ENCODE measurements at places on chromosomes 1 and 21.
A peak's percentile ranks its signal among the peaks of the same experiment; 100 is the strongest.

DNA sequence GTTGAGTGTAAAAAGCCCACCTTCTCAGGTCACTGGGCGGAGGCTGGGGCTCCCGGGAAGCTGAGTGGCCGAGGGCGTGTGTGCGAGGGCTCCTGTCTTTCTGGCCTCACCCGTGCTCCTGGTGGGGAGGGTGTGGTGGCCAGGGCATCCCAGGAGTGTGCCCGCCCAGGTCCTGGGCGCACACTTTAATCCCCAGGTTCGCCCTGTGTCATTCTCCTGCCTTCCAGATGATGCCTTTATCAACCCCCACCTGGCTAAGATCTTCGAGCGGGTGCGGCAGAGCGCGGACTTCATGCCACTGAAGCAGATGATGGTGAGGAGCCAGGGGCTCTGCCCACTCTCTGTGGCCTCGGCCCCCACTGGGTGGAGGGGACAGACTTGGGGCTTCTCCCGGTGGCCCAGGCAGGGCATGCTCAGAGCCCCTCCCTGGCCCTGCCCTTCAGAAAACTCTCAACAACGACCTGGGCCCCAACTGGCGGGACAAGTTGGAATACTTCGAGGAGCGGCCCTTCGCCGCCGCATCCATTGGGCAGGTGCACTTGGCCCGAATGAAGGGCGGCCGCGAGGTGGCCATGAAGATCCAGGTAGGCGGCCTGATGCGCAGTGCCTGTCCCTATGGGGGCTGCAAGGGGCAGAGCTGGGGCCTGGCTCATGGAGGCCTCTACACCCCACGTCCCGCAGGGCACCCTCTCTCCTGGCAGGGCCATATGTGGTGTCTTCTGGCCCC, 42.5 kb downstream of the COQ8A start:
- DNase-seq: no peak

DNA sequence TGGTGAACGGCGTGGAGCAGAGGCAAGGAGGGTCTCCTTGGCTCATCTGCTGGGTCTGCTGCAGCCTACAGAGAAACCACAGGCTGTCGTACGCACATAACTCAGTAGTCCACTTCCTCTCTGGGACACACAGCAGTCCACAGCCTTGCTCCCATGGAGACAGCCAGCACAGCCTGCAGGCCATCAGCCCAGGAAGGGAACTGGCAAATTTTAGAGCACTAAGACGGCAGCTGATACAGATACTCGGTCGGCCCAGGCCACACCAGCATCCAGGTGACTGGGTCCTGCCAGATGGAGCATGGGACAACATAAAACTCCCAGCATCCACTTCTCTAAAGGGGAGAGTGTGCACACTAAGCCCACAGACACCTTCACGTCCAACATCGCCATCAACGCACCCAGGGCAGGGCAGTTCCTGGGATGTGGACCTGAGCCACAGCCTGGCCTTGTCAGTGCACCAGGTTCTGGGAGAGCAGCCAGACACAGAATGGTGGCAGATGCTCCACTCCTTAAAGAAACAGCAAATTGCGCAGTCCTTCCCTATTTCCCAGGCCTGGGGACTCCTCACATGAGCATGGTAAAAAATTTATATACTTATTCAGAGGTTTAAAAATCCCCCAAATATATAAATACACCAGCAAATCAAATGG, 247.1 kb upstream of the RAB4A start:
- DNase-seq: no peak

GRCh38 chr1:6988796-6989195, 203.5 kb downstream of the CAMTA1 start:
- DNase-seq: no peak

DNA sequence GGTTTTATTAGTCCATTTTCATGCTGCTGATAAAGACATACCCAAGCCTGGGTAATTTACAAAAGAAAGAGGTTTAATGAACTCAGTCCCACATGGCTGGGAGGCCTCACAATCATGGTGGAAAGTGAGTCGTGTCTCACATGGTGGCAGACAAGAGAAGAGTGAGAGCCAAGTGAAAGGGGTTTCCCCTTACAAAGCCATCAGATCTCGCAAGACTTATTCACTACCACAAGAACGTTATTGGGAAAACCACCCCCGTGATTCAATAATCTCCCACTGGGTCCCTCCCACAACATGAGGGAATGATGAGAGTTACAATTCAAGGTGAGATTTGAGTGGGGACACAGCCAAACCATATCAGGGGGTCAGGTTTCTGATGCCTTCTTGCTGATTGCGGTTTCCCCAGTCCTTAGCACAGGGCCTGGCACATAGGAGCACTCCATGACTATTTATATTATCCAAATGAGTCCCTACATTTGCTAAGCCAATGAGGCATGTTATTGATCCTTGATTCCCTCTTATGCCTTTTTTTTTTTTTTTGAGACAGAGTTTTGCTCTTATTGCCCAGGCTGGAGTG, 35.3 kb upstream of the PAXBP1 start:
- DNase-seq: no peak

GRCh38 chr1:216521477-216521876, 98.2 kb upstream of the USH2A start:
- no peak for DNase-seq

- DNase-seq: no peak
Measured at GRCh38 chr1:74775735-74776134, 42.8 kb downstream of the TYW3 start.

GRCh38 chr1:6970221-6970620, 185.0 kb downstream of the CAMTA1 start:
- no peak for DNase-seq

DNA sequence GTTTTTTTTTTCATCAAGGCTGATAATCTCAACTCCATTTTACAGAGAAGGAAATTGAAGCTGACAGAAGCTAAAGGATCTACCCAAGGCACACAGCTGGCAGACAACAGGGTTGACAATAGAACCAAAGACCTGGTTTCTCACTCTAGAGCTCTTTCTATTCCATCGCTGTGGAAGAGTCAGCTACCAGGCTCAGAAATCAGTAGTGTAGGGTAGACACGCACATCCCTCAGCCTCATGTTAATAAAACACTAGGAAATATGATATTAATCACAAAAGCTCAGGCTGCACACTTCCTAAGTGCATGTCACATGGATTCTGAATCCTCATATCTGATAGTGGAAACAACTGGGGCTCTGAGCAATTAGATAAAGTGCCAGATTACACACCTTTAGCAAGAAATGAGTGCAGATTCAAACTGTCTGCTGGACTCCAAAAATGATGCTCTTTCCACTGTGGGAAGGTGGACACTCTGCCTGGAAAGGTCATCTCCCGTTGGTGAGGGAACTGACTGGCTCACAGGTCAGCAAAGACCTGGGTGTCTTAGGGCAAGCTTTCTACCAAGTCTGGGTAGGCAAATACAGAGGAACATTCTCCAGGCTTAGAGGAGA, 139.1 kb downstream of the TGFBR3 start:
- DNase-seq: no peak

GRCh38 chr1:244386595-244386994, 65.1 kb downstream of the ADSS2 start:
- no peak for DNase-seq

GRCh38 chr1:21325231-21325718, 35.0 kb upstream of the ECE1 start:
- no peak for DNase-seq

- no peak for DNase-seq
Measured at GRCh38 chr1:149917571-149918144, at the start of gene SV2A. Gene SV2A, minus strand, starts transcription at chr1:149917844. Its CDS starts 4,004 bp downstream, at chr1:149913840.

DNA sequence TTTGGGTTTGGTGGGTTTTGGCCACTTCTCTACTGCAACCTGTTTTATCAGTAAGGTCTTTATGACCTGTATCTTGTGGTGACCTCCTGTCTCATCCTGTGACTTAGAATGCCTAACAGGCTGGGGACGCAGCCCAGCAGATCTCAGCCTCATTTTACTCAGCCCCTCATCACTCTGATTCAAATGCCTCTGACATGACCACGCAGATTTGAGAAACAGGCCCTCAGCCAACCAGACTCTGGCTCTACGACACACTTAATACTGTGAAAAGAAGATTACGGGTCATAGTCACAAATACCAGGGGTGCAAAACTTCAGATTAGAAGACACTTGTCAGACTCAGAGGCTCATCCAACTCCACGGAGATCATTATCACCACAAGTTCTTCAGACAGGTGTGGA, 28.3 kb upstream of the KIF26B start:
- DNase-seq: no peak

- DNase-seq: no peak
Measured at GRCh38 chr1:61482170-61482734, 242.7 kb downstream of the TM2D1 start.

GRCh38 chr21:32101277-32101676, 177.6 kb downstream of the MIS18A start:
- DNase-seq: no peak

GRCh38 chr1:211589782-211590721, 11.1 kb upstream of the SLC30A1 start:
- DNase-seq: no peak

DNA sequence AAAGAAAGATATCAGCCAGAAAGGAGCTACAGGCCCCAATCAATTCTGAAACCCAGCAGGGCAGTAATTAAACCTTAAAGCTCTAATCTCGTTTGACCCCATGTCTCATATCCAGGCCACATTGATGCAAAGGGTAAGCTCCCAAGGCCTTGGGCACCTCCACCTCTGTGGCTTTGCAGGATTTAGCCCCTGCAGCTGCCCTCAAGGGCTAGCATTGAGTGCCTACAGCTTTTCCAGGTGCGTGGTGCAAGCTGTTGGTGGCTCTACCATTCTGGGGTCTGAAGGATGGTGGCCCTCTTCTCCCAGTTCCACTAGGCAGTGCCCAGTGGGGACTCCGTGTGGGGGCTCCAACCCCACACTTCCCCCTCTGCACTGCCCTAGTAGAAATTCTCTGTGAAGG, 429.9 kb downstream of the NPHP4 start:
- no peak for DNase-seq

DNA sequence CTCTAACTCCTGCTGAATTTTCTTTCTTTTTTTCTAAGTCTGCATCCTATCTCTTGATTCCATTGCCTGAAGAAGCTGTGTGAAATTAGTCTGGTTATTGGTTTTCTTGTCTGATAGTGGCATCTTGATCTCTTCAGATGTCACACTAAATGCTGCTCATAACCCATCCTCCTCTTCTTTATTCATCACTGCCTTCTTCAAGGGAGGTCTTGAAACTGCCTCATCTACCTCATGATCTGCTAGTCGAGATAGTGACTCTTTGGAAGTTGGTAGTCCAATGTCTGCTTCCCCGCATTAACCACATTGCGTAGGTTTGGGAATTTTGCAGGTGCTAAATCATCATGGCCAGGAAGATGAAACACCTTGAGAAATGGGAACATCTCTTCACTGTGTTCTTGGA, 15.7 kb downstream of the DYRK3 start:
- no peak for DNase-seq

- no peak for DNase-seq
Measured at GRCh38 chr1:116405241-116406135, 32.4 kb downstream of the ATP1A1 start.

DNA sequence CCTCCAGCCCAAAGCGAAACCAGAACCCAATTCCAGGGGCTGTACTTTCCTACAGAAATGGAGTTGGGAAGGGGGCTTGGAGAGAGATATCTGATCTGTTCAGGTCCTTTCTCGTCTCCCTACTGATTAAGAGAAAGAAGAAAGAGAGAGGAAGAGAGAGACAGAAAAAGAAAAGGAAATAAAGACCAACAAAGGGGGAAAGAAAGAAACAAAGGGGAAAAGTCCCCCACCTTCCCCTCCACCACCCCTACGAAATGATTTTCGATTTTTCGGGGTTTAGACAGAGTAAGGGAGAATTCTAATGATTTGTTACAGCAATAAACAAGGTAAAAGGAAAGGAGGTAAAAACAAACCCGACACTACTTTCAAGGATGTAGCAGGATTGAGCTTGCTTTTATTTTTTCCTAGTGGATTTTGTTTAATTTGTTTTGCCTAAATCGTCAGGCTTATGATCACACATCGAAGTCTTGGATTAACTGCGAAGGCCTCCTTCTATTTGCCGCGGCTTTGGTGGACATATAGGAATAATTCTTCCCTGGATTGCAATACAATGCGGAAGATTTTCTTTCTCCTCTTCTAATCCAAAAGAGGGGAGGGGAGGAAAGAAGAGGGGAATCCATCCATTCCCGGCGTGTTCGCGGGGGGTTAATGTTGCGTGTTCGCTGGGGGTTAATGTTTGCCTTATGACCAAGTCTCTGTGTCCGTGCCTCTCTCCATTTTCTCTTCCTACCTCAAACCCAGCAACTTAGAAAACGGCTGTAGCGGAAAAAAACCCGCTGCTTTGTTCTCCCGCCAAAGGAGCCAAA, 1.9 kb downstream of the TAL1 start:
- no peak for DNase-seq

- DNase-seq: no peak
Measured at GRCh38 chr1:38039331-38040088, 7.1 kb downstream of the POU3F1 start.

GRCh38 chr1:201022820-201023516, 546 bp downstream of the KIF21B start:
- DNase-seq: peak; percentile 45

- DNase-seq: no peak
Measured at GRCh38 chr1:199447906-199448305, 579.6 kb upstream of the NR5A2 start.

- no peak for DNase-seq
Measured at GRCh38 chr21:16196001-16196400, 466.2 kb downstream of the USP25 start.

DNA sequence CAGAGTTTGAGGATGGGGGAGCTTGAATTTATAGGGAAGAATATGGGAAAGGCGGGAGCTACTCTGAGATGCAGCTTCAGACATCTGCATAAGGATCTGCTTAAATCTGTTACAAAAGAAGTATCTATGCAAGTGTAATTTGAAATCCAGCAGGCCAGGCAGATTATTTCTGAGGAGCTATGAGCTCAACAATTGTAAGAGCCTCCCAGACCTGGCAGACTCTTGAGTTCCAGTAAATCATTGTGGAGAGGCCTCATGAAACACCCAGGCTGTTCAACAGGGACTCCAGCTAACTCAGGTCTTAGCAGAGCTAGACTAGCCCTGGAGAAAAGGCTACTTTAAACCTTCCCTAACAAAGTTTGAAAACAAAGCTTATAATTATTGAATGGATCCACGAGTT, 647.5 kb upstream of the CHRM3 start:
- DNase-seq: no peak

DNA sequence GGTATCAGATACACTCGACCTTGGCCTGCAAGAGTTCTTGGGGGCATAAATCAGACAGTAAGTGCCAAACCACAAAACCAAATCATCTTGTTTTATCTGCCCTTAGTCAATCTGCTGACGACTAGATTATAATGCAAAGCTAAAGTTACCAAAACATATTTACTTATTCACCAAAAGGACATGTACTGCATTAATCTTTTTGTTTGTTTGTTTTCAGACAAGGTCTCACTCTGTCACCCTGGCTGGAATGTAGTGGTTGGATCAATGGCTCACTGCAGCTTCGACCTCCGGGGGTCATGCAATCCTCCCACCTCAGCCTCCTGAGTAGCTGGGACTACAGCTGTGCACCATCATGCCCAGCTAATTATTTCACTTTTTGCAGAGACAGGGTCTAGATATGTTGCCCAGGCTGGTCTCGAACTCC, 114.7 kb downstream of the APP start:
- DNase-seq: no peak

- DNase-seq: no peak
Measured at GRCh38 chr1:84892705-84893618, at the start of gene LPAR3. Gene LPAR3, minus strand, starts transcription at chr1:84893206. Its CDS starts 27,086 bp downstream, at chr1:84866120.

GRCh38 chr1:121418369-121419049, 233.7 kb downstream of the SRGAP2C start:
- DNase-seq: no peak

All from CD4-positive, alpha-beta T cell treated with Interleukin-1 beta for 1 hour (primary cell).